HepG2 (cell line): ENCODE measurements at places on chromosomes 6 and 20. TPM values are rescaled to one million over a fixed set of nuclear protein-coding genes. Genes with fewer than 3 reads are reported as not detected.

The SYNDIG1 gene
- not detected in 2 replicates for total RNA-seq

The GLP1R gene
- not detected in 2 replicates for total RNA-seq

DNA sequence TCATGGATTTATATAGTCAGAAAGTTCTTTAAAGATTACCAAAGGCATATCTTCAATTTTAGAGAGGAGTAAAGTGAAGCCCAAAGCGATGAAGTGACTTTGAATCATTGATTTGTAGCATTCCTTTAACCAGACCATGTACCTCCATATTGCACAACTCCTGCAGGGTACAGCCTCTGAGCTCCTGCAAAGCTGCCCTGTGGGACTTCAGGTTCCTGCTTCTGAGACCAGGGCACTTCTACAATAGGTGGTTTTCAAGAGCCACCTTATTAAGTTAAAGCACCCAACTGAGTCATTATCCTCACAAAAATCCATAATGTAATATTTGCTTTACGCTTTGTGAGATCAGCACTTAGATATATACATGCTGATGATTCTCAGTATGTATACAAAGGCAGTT lies 270.7 kb upstream of the RGS17 start:
- DNase-seq, result no peak

DNA sequence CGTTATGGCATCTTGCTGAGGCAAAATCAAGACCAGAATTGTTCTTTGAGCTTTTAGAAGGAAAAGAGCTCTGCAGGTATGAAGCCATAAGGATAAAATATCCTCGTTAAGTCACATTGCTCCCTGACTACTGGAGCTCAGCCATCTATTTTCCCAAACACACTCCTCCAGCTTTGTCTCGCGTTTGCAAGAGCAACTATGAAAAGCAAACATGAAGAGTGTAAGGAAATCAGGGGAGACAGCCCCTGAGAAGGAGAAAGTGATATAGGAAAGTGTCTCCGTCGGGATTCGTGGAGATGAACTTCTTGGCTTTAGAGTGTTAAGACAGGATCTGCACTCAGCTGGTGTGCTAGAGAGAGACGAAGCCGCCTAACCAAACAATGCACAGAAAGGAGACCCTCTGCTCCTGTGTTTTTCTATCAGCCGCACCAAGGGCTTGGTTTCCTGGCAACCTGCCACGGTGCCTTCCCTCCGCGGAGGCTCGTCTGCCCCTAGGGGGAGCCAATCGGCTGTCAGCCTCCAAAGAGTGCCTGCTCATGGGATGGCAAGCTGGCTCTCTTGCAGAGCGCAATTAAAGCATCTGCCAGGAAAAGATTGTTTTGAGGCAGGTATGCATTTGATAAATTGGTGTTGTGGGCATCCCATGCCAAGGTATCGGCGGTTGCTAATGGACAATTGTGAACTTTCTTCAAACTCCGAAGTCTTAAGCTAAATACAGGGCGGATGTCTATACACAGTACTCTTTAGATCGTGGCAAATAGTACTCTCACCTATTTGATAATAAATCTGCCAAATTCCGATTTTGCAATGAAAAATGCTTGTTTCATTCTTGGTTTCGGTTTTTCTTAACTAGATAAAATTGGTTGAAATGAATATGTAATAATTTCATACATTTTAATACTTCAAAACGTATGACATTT lies 603.2 kb downstream of the RNF144B start:
- peak; percentile 58 for DNase-seq

- DNase-seq, result peak; percentile 8
These were observed 151.4 kb downstream of the ID4 start for GRCh38 chr6:19988555-19988954.

The PRICKLE4 gene
- 1.2 TPM in 1 of 2 replicates, not detected in the other for total RNA-seq
